ENCODE measurements at places on chromosomes 12 and 14.

GRCh38 chr12:124273630-124274029 is 21.3 kb upstream of the RFLNA start:
- DNase-seq = no peak

- DNase-seq = no peak
These were observed 141.3 kb upstream of the HIF1A start for GRCh38 chr14:61553730-61554641.

- DNase-seq = no peak
These were observed 54.3 kb downstream of the TTC9 start for GRCh38 chr14:70696026-70696425.

DNA sequence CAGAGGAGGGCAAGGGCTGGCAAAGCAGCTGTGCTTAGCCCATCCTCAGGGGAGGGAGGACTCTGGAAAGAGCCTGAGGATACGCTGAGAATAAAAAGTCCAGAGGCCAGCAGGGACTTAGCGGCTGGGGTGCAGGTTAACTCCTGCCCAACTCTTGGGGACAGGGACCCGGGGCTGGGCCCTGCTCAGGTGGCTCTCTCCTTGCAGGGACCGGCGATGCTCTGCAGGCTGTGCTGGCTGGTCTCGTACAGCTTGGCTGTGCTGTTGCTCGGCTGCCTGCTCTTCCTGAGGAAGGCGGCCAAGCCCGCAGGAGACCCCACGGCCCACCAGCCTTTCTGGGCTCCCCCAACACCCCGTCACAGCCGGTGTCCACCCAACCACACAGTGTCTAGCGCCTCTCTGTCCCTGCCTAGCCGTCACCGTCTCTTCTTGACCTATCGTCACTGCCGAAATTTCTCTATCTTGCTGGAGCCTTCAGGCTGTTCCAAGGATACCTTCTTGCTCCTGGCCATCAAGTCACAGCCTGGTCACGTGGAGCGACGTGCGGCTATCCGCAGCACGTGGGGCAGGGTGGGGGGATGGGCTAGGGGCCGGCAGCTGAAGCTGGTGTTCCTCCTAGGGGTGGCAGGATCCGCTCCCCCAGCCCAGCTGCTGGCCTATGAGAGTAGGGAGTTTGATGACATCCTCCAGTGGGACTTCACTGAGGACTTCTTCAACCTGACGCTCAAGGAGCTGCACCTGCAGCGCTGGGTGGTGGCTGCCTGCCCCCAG is 2.8 kb downstream of the B3GNT4 start:
- DNase-seq = no peak

DNA sequence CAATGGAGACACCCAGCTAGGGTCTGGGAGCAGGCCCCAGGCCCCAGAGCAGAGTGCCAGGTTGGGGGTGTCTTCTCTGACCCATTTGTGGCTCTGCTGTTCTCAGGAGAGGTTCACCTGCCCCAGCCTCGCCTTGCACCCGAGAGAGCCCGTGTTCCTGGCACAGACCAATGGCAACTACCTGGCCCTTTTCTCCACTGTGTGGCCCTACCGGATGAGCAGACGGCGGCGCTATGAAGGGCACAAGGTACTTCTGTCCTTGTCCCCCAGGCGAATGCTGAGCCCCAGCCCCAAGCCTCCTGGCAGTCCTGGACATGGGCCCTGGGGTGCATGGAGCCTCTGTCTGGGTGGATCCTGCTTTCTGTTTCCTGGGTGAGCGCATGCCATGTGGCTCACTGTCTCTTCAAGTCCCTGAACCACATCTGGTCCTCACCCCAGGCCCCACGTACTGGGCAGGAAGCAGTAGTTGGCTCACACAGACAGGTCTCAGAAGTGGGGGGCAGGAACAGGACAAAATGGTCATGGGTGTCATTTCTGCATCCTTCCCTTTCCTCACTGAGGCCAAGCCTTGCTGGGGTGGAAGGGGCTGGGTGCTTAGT is 58.2 kb downstream of the BEGAIN start:
- DNase-seq = no peak

DNA sequence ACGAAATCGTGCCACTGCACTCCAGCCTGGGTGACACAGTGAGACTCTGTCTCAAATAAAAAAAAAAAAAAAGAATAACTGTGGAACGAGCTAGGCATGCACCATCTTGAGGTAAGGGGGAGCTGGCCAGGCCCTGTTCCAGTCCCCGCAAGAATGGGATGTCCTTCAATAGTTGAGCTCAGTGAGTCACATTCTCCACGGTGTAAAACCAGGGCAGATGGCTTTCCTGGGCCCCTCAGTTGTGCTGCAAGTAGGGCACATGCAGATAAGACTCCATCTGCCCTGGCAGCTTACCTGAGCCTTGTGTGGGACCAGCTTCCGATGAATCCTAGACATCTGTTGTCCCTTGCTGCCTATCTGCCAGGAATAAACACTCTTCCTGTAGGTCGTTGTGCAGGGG is 312.1 kb downstream of the VRK1 start:
- DNase-seq = peak; percentile 48
